Stimulated activated CD4-positive, alpha-beta T cell treated with anti-CD3 and anti-CD28 coated beads, Interleukin-4, amount 100 ng/mL, for 48 hours (primary cell): ENCODE measurements at places on chromosomes 6 and 20.

- DNase-seq, result no peak
Measured at GRCh38 chr20:20255099-20255498, 112.8 kb upstream of the INSM1 start.

- DNase-seq, result no peak
Measured at GRCh38 chr20:11182720-11183119, 508.9 kb upstream of the JAG1 start.

DNA sequence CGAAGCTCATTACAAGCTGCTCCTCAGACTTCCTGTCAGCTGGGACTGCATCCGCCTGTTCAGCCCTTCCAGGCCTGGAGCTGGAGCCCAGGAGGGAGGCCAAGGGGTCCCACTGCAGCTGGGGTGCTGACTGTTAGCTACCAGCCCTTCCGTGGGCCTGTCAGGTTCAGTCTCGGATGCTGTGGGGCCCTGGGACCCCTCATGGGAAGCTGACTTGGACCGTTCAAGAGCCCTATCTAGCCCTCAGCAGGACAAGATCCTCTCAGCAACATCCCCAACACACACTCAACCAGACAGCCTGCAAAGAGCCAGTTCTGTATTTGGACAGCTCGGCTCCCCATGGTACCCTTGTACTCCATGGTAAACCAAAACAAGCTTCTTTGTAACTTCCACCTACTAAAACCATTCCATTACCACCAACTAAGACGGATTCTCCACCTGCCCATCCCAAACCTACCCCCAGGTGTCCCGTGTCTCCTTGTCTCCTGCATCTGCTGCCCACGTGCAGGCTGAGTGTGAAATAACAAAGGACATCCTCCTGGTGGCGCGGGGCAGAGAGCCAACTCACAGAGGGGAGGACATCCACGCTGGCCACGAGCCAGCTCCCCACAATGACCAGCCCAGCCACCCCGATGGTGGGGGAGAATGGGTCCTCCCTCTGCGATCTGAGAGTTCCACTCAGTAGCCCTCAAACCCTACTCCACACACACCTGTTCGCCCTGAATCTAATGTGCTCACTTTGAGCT is 111.2 kb downstream of the TAF4 start:
- no peak for DNase-seq

DNA sequence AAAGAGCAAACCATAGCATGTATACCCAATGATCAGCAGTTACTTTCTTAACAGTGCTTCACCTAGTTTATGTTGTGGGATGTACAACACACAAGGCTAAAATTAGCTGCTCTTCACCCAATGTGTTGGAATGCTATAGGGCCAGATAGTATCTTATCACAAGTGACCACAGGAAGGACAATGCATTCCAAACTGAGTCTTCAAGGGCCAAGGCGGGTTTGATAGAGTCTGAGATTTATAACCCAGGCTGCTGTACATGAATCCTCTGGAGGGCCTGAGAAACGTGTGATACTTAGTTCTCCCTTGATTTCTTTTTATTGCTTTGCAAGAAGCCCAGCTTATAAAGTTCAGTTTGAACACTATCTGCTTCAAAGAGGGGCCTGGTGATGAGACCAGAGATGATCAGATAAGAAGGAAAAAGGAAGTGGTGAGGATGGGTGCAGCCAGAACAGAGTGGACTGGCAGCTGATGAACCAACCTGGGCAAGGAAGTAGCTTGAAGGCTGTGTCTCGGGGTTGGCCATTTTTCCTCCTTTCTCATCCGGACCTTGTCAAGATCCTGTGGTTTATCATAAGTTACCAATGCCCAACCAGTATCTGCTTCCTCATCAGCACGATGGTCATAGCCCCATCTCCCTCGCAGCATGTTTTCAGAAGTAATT is 62.2 kb upstream of the BMP2 start:
- no peak for DNase-seq

DNA sequence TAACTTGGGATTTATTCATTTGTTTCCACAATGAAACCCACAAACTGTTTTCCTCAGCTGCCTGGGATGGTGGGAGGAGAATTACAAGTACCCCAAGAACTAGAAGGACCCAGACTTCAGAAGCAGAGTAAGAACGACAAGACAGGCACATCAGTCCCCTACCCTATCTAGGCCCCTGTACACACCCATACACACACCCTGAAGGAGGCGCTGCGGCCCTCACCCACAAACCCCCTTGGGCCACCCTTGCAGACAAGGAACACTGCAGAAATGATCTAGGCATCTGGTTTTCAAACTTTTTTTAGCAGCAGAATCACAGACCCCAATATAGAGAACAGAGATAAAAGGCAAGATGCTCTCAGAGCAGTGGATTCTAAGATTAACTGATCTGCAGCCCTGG is 55.0 kb downstream of the TRERF1 start:
- DNase-seq, result no peak

DNA sequence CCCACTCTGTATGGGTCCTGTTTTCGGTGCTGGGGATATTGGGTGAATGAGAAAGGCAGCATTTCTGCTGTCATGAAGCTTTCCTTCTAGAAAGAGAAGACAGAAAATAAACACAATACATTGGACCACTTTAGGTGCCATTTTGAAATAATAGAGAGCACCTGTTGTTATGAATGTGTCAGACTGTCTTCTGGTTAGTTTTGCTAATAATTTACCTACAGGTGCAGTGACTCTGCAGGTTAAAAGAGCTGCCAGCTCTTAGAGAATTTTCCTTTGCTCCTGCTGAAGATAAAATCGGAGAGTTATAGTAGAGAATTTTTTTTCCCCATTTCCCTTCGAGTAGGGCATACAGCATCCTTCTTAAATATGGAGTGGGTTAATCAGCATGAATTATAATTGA is 21.9 kb upstream of the GCLC start:
- DNase-seq, result no peak

GRCh38 chr20:8330785-8331695 is 199.0 kb downstream of the PLCB1 start:
- no peak for DNase-seq

- DNase-seq, result no peak
Measured at GRCh38 chr20:46550461-46550860, at the start of gene OCSTAMP. TSS of gene OCSTAMP (minus strand) at chr20:46550654. CDS start at chr20:46550560, 94 bp downstream.

DNA sequence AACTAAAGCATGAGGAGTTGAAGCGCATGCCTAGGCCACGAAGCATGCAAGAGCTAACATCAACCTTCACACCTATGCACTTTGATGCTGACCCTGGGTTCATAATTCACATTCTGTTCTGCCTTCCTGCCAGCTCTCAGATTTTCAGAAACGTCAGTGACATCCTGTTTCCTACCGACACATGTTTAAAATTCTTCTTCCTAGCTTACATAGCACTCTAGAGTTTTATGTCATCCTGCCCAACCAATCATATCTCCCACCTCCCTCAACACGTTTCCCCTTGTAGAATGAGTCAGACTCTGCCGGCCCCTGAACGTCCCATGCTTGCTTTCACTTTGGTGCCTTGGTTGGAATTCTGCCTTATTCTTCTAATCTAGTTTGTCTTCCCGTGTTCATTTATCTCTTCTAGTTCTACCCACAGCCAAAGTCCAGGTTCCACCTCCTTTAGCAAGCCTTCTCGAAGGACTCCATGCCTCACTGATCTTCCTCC is 97.2 kb upstream of the MAP7 start:
- no peak for DNase-seq

- DNase-seq, result no peak
Measured at GRCh38 chr6:117550078-117550600, 52.2 kb downstream of the GOPC start.

- DNase-seq, result no peak
Measured at GRCh38 chr6:118656847-118657451, 5.6 kb upstream of the CEP85L start.

- no peak for DNase-seq
Measured at GRCh38 chr20:24936526-24937407, 12.3 kb upstream of the CST7 start.

DNA sequence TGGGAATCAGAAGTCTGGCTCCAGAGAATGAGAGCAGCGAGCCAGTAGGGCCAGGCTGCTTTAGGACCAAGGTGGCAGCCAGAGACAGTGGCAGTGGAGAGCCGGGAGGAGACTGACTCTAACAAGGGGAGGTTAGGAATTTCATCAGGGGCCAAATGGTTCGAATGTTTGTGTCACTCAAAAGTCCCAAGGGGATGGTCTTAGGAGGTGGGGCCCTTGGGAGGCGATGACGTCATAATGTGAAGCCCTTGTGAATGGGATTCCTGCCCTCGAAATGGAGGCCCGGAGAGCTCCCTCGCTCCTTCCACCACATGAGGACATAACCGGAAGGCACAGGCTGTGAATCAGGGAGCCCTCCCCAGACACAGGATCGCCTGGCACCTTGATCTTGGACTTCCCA is 299.7 kb downstream of the QKI start:
- no peak for DNase-seq

GRCh38 chr6:89840538-89840937 is 10.9 kb downstream of the CASP8AP2 start:
- DNase-seq, result no peak

DNA sequence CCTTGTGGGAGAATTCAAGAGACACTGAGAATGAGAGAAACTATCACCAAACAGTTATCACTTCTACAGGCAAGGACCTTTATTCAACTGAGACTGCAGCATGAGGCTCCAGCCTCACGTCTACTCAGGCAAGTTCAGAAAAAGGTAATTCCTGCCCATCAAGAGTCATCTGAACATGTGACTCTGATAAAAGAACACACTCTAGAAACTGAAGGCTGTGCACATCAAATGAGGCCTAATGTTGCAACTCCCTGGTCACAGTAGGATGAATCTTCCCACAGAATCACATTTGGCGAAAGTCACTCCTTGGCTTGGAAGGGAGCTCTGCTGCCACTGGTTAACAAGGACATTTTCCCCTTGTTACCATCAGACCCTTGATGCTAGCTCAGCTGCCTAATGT is 71.2 kb upstream of the EMILIN3 start:
- DNase-seq, result no peak

- no peak for DNase-seq
Measured at GRCh38 chr6:15521582-15521981, 141.2 kb downstream of the DTNBP1 start.

DNA sequence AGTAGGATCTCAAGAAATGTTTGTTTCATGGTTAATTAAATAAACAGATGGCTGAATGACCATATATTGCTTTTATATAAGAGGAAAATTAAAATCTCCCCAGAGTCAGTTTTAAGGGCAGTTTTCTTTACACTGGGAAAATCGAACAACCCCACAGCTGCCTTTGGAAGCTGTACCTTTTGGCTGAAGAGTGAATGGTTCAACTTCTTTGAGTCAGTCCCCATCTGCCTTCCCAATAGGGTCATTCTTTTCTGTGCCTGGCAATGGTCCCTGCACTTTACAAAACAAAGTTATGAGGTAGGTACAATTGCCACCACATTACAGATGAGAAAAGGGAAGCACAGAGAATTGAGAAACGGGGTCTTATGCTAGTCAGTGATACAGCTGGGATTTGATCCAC is 39.5 kb downstream of the TSHZ2 start:
- no peak for DNase-seq

DNA sequence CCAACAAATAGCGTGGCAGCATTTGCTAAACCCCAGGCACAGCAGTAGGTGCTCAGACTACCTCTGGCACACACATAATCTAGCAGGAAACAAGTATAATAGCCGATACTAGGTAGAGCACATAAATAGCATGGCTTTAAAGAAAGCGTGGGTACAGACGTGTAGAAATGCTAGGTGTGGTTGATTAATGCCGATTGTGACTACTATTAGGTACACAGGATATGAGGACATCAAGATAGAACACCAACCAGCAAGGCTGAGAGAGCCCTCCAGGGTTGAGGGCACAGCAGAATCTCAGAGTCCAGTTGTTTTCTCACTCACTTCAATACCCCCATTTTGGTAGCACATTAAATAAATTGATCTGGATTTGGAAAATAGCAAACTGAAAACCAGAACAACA is 100.5 kb downstream of the PKHD1 start:
- no peak for DNase-seq

DNA sequence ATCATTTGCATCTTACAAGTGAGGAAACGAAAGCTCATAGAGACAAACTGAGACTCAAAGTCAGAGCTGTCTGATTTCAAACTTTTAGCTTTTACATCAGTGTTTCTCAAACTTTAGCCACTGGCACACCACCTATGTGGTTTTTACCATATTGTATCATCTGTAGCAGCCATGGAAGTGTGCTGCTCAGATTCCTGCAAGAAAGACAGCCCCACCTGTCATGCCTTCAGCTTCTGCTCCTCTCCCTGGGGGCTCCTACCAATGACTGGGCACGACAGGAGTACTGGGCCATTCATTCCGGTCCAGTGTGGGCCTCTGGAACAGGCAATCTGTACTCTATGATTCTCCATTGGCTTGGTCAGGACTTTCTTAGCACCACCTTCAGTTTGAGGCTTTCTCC is 87.0 kb downstream of the BCAS1 start:
- no peak for DNase-seq

DNA sequence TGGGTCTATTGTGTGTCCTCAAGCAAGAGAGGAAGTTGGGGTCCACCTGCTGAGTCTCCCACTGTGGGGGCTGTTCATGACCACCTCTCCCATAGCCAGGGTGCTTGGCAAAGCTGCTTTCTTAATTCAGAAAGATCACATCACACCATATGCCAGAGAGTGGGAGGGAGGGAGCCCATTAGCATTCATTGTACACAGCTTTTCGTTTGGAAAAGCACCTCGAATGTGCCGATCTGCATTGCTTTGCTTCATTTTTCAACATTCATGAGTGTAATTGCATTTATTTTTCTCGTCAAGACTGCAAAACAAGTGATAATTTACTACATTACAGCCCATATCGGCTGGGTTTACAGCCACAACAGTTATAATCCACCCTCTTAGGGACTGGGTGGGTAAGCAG is 327.3 kb downstream of the PTPRT start:
- DNase-seq, result no peak

DNA sequence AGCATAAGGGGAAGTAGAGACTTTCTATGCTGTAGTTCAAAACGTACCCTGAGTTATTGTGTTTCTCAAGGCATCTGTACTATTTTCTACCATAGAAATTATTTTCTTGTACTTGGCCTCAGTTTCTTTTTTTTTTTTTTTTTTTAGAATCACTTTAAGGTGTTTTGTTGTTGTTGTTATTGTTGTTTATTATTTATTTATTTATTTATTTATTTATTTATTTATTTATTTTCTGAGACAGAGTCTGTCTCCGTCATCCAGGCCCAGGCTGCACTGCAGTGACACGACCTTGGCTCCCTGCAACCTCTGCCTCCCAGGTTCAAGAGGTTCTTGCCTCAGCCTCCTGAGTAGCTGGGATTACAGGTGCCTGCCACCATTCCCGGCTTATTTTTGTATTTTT is 179.1 kb downstream of the GRIK2 start:
- DNase-seq, result no peak

DNA sequence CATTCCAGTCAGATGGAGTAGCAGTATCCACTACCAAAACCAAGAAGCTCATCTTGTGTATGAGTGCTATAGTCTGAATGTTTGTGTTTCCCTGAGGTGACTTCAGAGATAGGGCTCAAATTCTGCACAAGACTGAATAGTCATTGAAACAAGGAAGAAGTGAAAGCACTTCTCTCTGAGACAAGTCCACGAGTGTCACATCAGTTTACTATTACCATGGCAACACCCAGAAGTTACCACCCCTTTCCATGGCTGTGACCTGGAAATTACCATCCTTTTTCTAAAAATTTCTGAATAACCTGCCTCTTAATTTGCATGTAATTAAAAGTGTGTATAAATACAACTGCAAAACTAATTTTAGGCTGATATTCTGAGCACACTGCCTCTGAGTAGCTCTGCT is 682.1 kb upstream of the ADGRB3 start:
- DNase-seq, result no peak
